ENCODE measurements at places on chromosomes 12 and 14. TPM values are rescaled to one million over a fixed set of nuclear protein-coding genes. Genes with fewer than 3 reads are reported as not detected.

- H3K4me3 ChIP-seq = no peak overlapping the region
- H3K27ac ChIP-seq = no peak overlapping the region
- DNase-seq = no peak
- H3K4me1 ChIP-seq = peaks cover 12% of the 10 kb centered on the region
- peaks cover 5% of the 10 kb centered on the region for H3K27me3 ChIP-seq
Observed at GRCh38 chr12:52212701-52213563, 20.1 kb upstream of the KRT7 start.

- H3K4me1 ChIP-seq = peaks cover 13% of the 10 kb centered on the region
- H3K4me3 ChIP-seq = no peak overlapping the region
- H3K36me3 ChIP-seq = no peaks in the 10 kb centered on the region
Observed at GRCh38 chr12:67794161-67794560, 145.6 kb downstream of the DYRK2 start.

GRCh38 chr14:104082807-104083206, 2.7 kb upstream of the ASPG start:
- no peak overlapping the region for H3K27ac ChIP-seq
- DNase-seq = no peak
- H3K4me3 ChIP-seq = no peak overlapping the region
- peaks cover 22% of the 10 kb centered on the region for H3K27me3 ChIP-seq

DNA sequence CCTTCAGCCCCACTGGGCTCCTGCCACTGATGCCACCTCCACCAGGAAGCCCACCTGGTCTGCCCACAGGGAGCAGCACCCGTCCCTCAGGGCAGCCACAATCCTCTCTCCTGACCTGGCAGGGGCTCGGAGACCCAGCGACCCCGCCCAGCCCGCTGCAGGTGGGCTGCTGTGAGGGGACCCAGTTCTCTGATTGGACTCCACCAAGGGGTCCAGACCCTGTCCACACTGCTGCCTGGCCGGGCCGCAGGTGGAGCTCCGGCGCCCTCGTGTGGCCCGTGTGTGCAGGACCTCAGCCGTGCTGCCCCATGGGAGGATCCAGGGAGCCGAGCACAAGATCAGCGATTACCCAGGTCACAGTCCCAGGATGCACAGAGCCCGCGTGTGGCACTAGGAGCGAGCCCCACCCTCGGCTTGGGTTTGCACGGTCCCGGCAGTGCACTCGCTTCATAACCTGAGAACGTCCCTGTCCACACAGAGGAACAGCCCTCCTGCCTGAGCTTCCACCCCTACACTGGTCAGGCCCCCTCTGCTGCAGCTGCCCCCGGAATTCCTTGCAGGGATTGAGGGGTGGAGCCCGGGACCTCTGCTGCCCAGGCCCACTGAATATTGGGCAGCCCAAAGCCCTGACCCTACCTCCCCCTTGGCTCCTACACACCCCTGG, 35.4 kb upstream of the TMEM179 start:
- no peak overlapping the region for H3K4me3 ChIP-seq
- H3K27ac ChIP-seq = no peak overlapping the region
- DNase-seq = peak; percentile 72
- H3K27me3 ChIP-seq = peaks cover 23% of the 10 kb centered on the region
- no peaks in the 10 kb centered on the region for H3K36me3 ChIP-seq

- no peak overlapping the region for H3K4me3 ChIP-seq
- DNase-seq = no peak
- H3K27ac ChIP-seq = no peak overlapping the region
- H3K36me3 ChIP-seq = no peaks in the 10 kb centered on the region
- no peaks in the 10 kb centered on the region for H3K4me1 ChIP-seq
Observed at GRCh38 chr14:80981156-80981555, 25.7 kb downstream of the TSHR start.

GRCh38 chr12:38158428-38159091, 158.0 kb upstream of the ALG10B start:
- H3K27ac ChIP-seq = no peak overlapping the region
- H3K36me3 ChIP-seq = no peaks in the 10 kb centered on the region
- no peak for DNase-seq
- no peaks in the 10 kb centered on the region for H3K27me3 ChIP-seq
- H3K4me1 ChIP-seq = no peaks in the 10 kb centered on the region
- H3K4me3 ChIP-seq = no peak overlapping the region

- DNase-seq = peak; percentile 20
- no peak overlapping the region for H3K27ac ChIP-seq
- H3K27me3 ChIP-seq = no peaks in the 10 kb centered on the region
Observed at GRCh38 chr14:92651106-92651757, 97.2 kb downstream of the LGMN start.

DNA sequence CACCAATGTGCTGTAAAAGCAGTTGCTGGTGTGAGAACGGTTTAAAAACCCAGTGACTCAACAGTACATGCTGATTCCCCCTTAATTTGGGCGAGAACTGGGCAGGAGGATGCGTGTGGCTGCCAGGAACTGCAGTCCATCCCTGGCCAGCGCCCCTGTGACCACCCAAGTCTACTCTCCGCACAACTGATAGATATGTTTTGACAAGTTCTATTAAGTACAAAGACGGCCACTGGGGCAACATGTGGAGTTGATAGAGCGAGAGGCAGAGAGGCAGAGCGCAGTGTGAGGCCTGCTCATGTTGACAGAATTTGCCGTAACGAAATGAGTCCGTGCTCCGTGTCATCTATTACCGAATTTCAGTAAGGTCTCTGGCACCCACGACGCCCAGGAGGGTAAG, 855.0 kb downstream of the BCL11B start:
- no peaks in the 10 kb centered on the region for H3K4me1 ChIP-seq
- H3K27me3 ChIP-seq = no peaks in the 10 kb centered on the region
- no peak overlapping the region for H3K4me3 ChIP-seq
- H3K36me3 ChIP-seq = no peaks in the 10 kb centered on the region
- no peak overlapping the region for H3K27ac ChIP-seq

- no peaks in the 10 kb centered on the region for H3K27me3 ChIP-seq
- H3K4me3 ChIP-seq = peak overlapping the region; percentile 93
- H3K27ac ChIP-seq = peak overlapping the region; percentile 100
- H3K36me3 ChIP-seq = no peaks in the 10 kb centered on the region
- peaks cover 5% of the 10 kb centered on the region for H3K4me1 ChIP-seq
Observed at GRCh38 chr14:34872822-34873588, 2.2 kb downstream of the BAZ1A start.

- no peaks in the 10 kb centered on the region for H3K4me1 ChIP-seq
- H3K4me3 ChIP-seq = no peak overlapping the region
Observed at GRCh38 chr12:49907352-49907751, 3.7 kb upstream of the FAIM2 start.

GRCh38 chr12:18703321-18703720, 34.5 kb downstream of the PLCZ1 start:
- DNase-seq = peak; percentile 27
- no peaks in the 10 kb centered on the region for H3K36me3 ChIP-seq
- peaks cover 17% of the 10 kb centered on the region for H3K4me1 ChIP-seq
- H3K27me3 ChIP-seq = no peaks in the 10 kb centered on the region
- H3K4me3 ChIP-seq = no peak overlapping the region

- no peaks in the 10 kb centered on the region for H3K4me1 ChIP-seq
- no peak for DNase-seq
- H3K4me3 ChIP-seq = no peak overlapping the region
- H3K27ac ChIP-seq = no peak overlapping the region
- H3K36me3 ChIP-seq = no peaks in the 10 kb centered on the region
- H3K27me3 ChIP-seq = no peaks in the 10 kb centered on the region
Observed at GRCh38 chr14:44895716-44896115, 66.0 kb downstream of the KLHL28 start.

- no peak overlapping the region for H3K27ac ChIP-seq
- no peaks in the 10 kb centered on the region for H3K27me3 ChIP-seq
- no peaks in the 10 kb centered on the region for H3K4me1 ChIP-seq
- no peaks in the 10 kb centered on the region for H3K36me3 ChIP-seq
Observed at GRCh38 chr14:100839315-100839585, 13.3 kb downstream of the MEG3 start.

- H3K27me3 ChIP-seq = no peaks in the 10 kb centered on the region
- DNase-seq = no peak
- H3K4me1 ChIP-seq = no peaks in the 10 kb centered on the region
- no peak overlapping the region for H3K27ac ChIP-seq
- no peak overlapping the region for H3K4me3 ChIP-seq
Observed at GRCh38 chr12:89556976-89557375, 31.1 kb upstream of the POC1B start.

DNA sequence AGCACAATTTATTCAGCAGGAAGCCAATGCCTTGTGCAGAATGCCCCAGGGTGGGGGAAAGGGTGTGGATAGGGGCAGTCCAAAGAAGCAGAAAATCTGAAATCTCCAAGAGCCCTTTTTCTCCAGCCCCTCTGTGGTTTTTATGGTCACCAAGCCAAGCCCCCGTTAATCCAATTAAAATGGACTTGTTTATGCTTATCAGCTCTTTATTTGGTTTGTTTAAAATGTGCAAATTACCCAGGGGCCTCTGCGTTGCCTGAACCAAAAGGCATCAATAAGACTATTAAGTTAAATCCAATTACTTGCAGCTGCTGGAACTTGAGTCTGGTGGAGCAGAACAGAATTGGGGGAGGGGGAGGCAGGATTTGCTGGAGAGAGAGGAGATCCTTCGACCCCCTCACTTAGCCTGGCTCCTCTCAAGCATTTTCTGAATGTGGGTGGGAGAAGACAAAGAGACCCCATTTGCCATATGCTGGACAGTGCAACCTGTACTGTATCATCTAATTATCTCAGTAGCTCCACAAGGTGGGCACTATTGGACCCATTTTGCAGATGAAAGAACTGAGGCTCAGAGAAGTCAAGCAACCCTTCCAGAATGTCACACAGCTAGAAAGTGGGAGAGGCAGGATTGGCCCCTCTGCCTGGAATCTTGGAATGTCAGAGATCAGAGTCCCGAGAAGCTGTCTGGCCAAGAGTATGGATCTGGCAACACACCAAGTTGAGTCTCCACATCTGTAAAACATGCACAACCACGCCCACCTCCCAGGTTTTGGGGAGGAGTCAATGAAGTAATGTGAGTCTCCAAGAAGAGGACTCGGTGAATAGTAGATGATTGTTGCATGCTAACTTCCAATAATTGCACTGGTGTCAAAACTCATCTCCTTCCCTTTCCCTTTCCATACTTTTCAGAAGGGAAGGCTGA, 66.9 kb downstream of the CMKLR1 start:
- H3K4me3 ChIP-seq = no peak overlapping the region
- H3K27me3 ChIP-seq = no peaks in the 10 kb centered on the region
- H3K4me1 ChIP-seq = no peaks in the 10 kb centered on the region

- no peak overlapping the region for H3K27ac ChIP-seq
- no peak overlapping the region for H3K4me3 ChIP-seq
- H3K4me1 ChIP-seq = no peaks in the 10 kb centered on the region
Observed at GRCh38 chr12:64120568-64120967, 101.5 kb downstream of the KICS2 start.

- no peaks in the 10 kb centered on the region for H3K4me1 ChIP-seq
- H3K27me3 ChIP-seq = no peaks in the 10 kb centered on the region
- H3K36me3 ChIP-seq = no peaks in the 10 kb centered on the region
- no peak for DNase-seq
- no peak overlapping the region for H3K4me3 ChIP-seq
Observed at GRCh38 chr12:1069846-1070245, 78.8 kb downstream of the ERC1 start.

GRCh38 chr14:94129758-94130414, 482 bp upstream of the IFI27L2 start:
- H3K36me3 ChIP-seq = peaks cover 11% of the 10 kb centered on the region
- H3K27me3 ChIP-seq = no peaks in the 10 kb centered on the region
- no peak for DNase-seq

GRCh38 chr14:63773504-63773903, 45.6 kb upstream of the SGPP1 start:
- H3K4me1 ChIP-seq = no peaks in the 10 kb centered on the region
- DNase-seq = no peak
- no peak overlapping the region for H3K27ac ChIP-seq
- no peaks in the 10 kb centered on the region for H3K27me3 ChIP-seq
- H3K36me3 ChIP-seq = no peaks in the 10 kb centered on the region

GRCh38 chr12:8045952-8046944, 13.7 kb downstream of the FOXJ2 start:
- H3K4me1 ChIP-seq = no peaks in the 10 kb centered on the region
- H3K36me3 ChIP-seq = peaks cover 77% of the 10 kb centered on the region
- no peaks in the 10 kb centered on the region for H3K27me3 ChIP-seq
- H3K27ac ChIP-seq = no peak overlapping the region
- DNase-seq = peak; percentile 45
- H3K4me3 ChIP-seq = no peak overlapping the region

DNA sequence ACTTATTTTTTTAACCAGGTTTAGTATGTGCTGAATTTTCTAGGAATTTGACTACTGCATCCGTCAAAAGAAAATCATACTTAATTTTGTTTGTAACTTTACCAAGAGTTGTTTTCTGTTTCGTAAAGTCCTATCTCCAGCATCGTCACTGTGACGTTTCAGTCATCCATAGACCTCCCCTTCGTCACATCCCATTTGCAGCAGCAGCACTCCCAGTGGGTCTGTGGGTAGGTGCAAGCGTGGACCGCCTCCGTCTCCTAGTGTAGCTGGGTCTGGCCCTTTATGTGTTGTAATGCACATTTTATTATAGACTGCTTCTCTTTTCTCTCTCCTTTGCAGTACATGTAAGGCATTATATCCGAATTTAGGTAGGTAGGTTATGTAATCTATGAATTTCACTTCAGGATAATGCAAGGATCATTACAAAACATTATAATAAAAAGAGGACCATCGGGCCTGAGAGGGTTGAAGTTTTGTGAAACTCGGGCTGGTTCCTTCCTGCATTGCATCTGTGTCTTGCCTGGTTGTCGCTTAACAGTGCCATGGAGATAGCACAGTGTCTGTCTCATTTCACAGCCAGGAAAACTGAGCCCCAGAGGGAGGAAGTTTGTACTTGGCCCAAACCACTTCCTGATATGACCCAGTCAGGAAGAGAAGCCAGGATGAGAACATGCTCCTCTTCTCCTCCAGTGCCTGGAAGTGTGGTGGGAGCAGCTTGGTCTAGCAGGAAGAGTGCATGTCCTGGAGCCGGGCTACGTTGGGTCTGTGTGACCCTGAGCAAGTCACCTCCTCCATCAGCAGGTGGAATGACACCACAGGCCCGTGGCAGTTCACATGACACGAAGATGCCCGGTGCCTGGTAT, 41.3 kb downstream of the EVL start:
- H3K4me1 ChIP-seq = peaks cover 4% of the 10 kb centered on the region
- DNase-seq = no peak
- H3K36me3 ChIP-seq = peaks cover 26% of the 10 kb centered on the region
- H3K27me3 ChIP-seq = no peaks in the 10 kb centered on the region

RAD51AP1 gene
- polyA plus RNA-seq = 16.0 TPM

MMP19 gene
- polyA plus RNA-seq = 2.5 TPM

PIK3C2G gene
- 2.1 TPM for polyA plus RNA-seq

TSPAN8 gene
- 595 TPM for polyA plus RNA-seq

SOAT2 gene
- 126 TPM for polyA plus RNA-seq

DEPDC4 gene
- polyA plus RNA-seq = 5.5 TPM
